Stimulated activated CD8-positive, alpha-beta memory T cell treated with anti-CD3 and anti-CD28 coated beads, Interleukin-15, amount 100 ng/mL, for 4 hours (primary cell): ENCODE measurements at places on chromosomes 11 and 22.

- DNase-seq, result no peak
These were observed 9.1 kb downstream of the PPP6R3 start for GRCh38 chr11:68469642-68470041.

- DNase-seq, result no peak
These were observed 243.9 kb upstream of the SYN3 start for GRCh38 chr22:33302049-33302545.

GRCh38 chr11:46577058-46577457 is 16.8 kb downstream of the AMBRA1 start:
- DNase-seq, result no peak

DNA sequence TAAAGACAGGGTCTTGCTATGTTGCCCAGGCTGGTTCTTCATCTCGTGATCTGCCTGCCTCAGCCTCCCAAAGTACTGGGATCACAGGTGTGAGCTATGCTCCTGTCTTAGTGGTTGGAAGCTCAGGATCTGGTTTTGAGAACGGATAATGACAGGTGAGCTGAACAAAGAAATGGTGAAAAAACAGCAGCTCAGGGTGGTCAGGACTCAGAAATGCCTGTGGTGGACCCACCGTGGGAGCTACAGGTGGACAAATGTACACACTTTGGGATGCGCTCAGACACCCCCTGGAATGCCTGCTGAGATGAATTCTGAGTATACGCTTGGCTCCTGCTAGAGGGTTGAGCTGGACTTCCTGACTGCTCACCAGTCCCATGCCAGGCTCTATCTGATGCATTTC is 9.5 kb downstream of the RFPL1 start:
- no peak for DNase-seq

GRCh38 chr11:71178076-71178475 is 74.3 kb downstream of the SHANK2 start:
- DNase-seq, result no peak

- peak; percentile 32 for DNase-seq
These were observed 45.0 kb downstream of the OR4D9 start for GRCh38 chr11:59556115-59556916.
